ENCODE measurements at places on chromosomes 12 and 14.

GRCh38 chr14:68403191-68404145 is 389.4 kb downstream of the ZFP36L1 start:
- DNase-seq = no peak

- no peak for DNase-seq
Observed at GRCh38 chr12:5487948-5488625, 56.2 kb downstream of the NTF3 start.

GRCh38 chr12:114667669-114668150 is 16.3 kb downstream of the TBX3 start:
- DNase-seq = no peak

DNA sequence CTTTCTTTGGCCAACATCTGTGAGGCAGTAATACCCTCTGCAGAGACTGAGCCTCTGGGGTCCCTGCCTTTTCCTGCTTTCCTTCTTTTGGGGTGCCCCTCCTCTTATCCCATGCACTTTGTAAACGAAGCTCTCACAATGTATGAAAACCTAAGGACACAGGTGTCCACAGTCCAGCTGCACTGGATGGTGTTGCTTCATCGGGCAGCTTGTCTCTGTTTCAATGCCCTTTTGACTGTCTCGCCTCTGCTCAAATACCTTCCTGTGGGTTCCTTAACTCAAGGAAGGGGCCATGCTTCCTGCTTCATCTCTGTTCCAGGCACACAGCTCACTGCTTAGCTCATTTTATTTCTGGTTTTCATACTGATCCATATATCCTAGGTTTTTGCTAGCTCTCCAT is 6.4 kb downstream of the C1RL start:
- no peak for DNase-seq

DNA sequence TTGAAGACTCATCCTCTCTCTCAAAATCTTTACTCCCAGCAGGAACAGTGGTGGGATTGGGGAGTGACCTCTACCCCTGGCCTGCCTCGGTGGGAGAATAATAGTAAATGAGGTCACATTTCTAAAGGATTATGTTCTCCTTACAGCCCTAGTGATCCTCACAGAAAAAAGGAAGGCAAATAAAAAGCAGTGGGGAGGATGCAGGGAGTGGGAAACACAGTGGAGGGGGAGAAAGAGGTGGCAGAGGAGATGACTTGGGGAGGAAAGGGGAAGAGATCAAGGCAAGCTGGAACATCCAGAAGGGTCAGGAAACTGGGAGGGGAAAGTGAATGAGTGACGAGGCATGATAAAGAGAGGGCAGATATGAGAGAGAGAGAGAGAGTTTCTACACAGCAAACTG is 8.3 kb upstream of the SYNDIG1L start:
- DNase-seq = no peak

- DNase-seq = no peak
Observed at GRCh38 chr12:91105807-91106206, 5.5 kb downstream of the LUM start.

GRCh38 chr14:58107947-58108552 is 44.0 kb downstream of the ARMH4 start:
- DNase-seq = peak; percentile 40

- no peak for DNase-seq
Observed at GRCh38 chr12:31846405-31846804, 112.8 kb upstream of the RESF1 start.

DNA sequence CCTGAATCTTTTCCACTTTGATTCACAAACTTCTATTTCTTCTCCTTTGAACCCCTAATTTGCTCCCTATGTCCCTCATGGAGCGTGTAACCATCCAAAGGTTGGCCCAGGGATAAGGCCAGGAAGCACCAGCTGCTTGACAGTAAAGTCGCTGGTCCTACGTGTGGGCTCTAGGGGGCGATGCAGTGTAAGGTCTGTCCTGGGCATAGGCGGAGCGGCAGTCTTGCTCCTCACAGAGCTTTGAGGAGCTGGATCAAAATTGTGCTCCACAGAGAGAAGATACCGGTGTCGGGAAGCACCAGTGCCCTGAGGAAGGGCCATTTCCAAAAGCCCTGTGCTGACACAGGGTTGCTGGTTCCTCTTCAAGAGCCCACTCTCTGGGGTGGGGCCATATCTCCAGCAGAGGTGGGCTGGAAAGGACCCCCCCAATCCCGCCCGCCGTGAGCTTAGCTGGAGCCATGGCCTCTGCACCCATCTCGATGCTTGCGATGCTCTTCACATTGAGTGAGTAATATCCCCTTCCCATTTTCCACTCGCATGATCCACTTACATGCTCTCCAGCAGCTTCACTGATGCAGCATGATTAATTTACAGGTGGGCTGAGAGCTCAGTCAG is 49.9 kb upstream of the OR4E1 start:
- DNase-seq = peak; percentile 3

GRCh38 chr12:69610729-69611128 is at the start of gene LRRC10:
Gene LRRC10, minus strand, starts transcription at chr12:69610907. Its CDS starts 69 bp downstream, at chr12:69610838.
- no peak for DNase-seq

- no peak for DNase-seq
Observed at GRCh38 chr12:129629901-129630300, 273.9 kb downstream of the TMEM132D start.

- no peak for DNase-seq
Observed at GRCh38 chr12:12538535-12538934, 24.1 kb downstream of the DUSP16 start.

- peak; percentile 51 for DNase-seq
Observed at GRCh38 chr14:33848706-33849454, 102.0 kb downstream of the EGLN3 start.

GRCh38 chr14:33569821-33570687 is 380.8 kb downstream of the EGLN3 start:
- no peak for DNase-seq

GRCh38 chr12:636632-637031 is 26.6 kb downstream of the NINJ2 start:
- no peak for DNase-seq

DNA sequence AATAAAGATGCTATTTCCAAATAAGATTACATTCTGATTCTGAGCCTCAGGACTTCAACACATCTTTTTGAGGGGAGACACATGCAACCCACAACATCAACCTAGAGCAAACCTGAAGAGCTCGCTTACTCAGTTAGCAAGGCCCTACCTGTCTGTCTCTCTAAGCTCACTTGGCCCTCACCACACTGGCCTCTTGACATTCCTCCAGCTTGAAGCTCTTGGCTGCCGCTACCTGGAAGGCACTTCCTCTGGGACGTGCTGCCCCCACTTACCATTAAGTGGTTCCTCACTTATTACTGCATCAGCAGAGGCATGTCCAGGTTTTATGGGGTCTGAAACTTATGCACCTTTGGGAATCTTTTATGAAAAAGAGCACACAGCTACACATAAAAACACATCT is 354.8 kb downstream of the GALC start:
- DNase-seq = no peak

GRCh38 chr12:17818931-17819330 is 271.1 kb downstream of the RERGL start:
- no peak for DNase-seq

GRCh38 chr12:71958056-71958455 is 19.4 kb downstream of the TPH2 start:
- no peak for DNase-seq

DNA sequence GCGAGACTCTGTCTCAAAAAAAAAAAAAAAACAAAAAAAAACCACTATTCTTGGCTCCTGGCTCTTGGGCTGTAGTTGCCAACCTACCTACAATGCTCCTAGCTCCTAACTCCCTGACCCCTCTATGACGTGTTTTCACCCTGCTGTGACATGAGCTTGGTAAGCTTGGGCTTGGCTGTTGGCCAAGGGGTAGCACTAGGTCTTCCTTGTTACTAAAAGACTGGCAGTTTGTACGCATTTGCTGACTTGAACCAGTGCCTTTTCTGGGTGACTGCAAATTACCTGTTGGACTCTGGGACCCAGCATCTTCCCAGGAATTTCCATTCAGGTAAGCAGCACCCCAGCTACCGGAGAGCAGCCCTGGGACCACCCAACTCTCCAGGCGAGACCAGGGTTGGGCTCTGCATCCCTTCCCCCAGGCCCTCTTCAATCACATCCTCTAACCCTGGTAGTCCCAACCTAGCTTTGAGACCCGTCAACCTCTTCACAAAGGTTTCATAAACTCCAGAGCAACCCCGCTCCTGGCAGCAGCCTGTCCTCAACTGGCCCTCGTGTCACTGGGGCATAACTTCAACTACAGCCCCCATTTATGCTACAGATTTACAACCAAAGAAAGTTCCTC is 8.3 kb downstream of the CDK2AP1 start:
- DNase-seq = no peak

GRCh38 chr12:14264316-14264715 is 101.2 kb upstream of the ATF7IP start:
- DNase-seq = no peak

GRCh38 chr14:89303456-89304435 is 113.3 kb downstream of the FOXN3 start:
- DNase-seq = no peak

- no peak for DNase-seq
Observed at GRCh38 chr14:21735200-21735599, 61.6 kb upstream of the OR4E1 start.

GRCh38 chr12:108933949-108934348 is 54.1 kb downstream of the DAO start:
- no peak for DNase-seq

- DNase-seq = no peak
Observed at GRCh38 chr12:91914701-91915100, 230.9 kb downstream of the BTG1 start.

GRCh38 chr14:63555572-63555971 is 12.4 kb upstream of the PPP2R5E start:
- no peak for DNase-seq

- peak; percentile 46 for DNase-seq
Observed at GRCh38 chr14:92105893-92106142, 564 bp downstream of the ATXN3 start.

- no peak for DNase-seq
Observed at GRCh38 chr14:105187116-105187515, 6.0 kb upstream of the NUDT14 start.

GRCh38 chr12:53510181-53510812 is 3.0 kb upstream of the NPFF start:
- no peak for DNase-seq

- DNase-seq = peak; percentile 15
Observed at GRCh38 chr14:64293976-64294671, at the start of gene ESR2. Gene ESR2, minus strand, starts transcription at chr14:64294371. Its CDS starts 11,386 bp downstream, at chr14:64282985.

- no peak for DNase-seq
Observed at GRCh38 chr12:3772380-3772779, 19.5 kb upstream of the CRACR2A start.

GRCh38 chr14:53539489-53540126 is 386.5 kb upstream of the DDHD1 start:
- DNase-seq = peak; percentile 86

- no peak for DNase-seq
Observed at GRCh38 chr14:89922031-89922907, 32.3 kb downstream of the EFCAB11 start.

DNA sequence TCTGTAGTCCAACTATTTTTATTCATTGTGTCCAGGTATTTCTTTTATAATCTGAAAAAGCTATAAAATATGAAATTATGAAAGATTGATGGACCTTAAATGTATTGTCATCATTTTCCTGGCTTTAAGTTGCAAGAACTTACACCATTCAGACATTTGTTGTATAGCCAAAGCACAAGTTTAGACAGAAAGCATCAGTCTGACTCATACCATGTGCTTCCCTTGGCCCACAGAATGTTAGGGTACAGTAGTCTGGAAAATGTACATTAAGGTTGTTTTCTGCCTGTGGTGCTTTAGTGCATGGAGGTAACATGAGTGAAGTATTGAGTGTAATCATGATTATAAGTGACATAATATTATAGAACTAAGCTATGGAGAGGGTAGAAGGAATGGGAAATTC is 1002.5 kb downstream of the BCL11B start:
- DNase-seq = no peak

- DNase-seq = no peak
Observed at GRCh38 chr12:75564398-75564797, 53.0 kb upstream of the KRR1 start.

GRCh38 chr12:93892423-93893268 is 215.5 kb downstream of the CRADD start:
- no peak for DNase-seq

GRCh38 chr14:52352061-52352491 is 38.0 kb downstream of the PTGER2 start:
- no peak for DNase-seq

DNA sequence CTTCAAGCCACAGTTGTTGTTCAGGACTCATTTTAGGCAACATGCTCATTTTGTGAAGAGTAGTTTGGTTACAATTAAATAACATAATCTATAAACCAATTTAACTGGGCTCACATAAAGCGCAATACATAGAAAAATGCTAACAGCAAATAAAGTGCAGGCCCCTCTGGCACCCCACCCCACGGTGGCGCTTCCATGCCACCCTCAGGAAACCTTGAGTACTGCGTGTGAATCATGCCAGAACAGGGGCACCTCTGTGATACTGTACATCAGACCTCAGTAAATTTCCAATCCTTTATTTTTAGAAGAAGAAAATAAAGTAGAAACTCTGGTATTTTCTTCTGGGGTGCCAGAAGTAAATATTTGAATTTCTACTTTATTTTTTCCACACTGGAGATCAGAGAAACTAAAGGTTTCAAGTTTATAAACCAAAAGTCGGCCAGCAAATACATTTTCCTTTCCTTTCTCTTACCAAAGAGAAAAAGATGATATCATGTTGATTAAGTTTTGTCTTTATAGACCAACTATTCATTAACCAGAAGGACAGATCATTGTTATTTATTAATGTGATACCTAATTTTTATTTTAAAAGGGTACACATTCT is 316.8 kb downstream of the PAWR start:
- DNase-seq = peak; percentile 62

DNA sequence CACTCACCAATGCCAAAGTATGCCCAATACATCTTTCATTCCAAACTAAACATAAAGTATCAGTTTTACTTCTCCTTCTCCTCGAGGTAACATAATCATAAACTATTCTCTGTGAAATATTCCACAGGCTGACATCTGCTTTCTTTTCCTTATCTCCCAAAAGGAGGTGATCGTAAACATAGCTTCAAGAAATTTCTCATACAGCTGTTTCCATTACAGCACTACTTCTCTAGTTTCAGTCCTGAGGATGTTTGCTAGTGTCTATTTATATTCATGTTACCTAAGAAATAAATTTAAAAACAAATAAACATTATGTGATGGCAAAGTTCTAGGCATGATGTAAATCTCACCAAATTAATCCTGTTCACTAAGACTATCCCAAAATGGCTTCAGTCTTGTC is 90.1 kb upstream of the CPSF6 start:
- no peak for DNase-seq

GRCh38 chr12:27818401-27818918 is 38.4 kb upstream of the MANSC4 start:
- no peak for DNase-seq

DNA sequence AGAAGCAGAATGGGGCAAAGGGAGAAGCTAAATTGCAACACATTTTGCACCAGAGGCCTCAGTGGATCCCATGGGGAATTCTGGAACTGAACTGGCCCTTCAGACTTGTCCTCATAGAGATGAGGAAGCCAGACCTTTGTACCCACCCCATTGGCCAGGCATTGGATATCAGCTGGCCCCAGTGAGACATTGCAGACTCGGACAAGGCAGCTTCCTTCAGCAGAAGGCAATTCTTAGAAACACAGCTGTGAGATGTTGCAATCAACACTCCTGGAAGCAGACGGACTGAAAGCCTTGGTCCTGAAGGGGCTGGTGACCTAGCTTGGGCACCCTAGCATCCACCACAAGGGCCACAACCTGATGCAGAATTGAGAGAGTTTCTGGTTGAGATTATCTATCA is 218.1 kb downstream of the MSRB3 start:
- no peak for DNase-seq

All from A549 (cell line).